H1 (cell line): ENCODE measurements at places on chromosomes 1 and 21.

DNA sequence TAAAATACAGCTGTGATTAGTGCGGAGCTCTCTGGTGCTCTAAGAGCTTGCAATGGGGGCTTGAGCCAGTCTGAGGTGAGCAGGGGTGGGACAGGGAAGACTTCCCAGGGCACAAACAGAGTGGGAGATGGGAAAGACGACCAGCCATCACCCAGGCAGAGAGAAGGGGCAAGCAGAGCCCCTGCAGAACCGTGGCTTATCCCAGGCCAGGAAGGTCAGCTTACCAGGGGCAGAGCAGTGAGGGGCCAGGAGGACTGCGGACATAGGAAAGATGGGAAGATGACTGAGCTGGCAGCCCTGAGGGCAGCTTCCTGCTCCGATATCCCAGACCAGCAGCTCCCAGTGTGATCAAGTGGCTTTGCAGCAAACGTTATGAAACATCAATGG, 55.4 kb upstream of the IFFO2 start:
- DNase-seq, result no peak

DNA sequence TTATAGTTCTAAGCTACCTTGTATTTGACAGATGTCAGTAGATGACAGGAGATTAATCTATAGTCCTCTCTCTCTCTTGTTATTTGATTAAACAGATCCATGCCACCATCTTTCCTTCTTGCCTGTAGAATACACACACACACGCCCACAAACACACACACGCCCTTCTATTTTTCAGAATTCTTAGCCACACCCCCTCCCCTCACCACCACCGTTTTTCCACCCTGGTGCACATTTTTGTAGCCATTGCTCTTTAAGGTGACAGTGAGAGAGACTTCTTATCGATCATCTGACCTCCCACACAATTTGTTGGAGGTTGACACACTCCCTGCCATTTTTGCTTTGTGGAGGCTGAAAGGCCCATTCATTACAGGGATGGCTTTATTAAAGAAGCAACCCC, 123.2 kb downstream of the NTNG1 start:
- DNase-seq, result no peak

- no peak for DNase-seq
Observed at GRCh38 chr21:21605521-21605920, 607.3 kb downstream of the NCAM2 start.

DNA sequence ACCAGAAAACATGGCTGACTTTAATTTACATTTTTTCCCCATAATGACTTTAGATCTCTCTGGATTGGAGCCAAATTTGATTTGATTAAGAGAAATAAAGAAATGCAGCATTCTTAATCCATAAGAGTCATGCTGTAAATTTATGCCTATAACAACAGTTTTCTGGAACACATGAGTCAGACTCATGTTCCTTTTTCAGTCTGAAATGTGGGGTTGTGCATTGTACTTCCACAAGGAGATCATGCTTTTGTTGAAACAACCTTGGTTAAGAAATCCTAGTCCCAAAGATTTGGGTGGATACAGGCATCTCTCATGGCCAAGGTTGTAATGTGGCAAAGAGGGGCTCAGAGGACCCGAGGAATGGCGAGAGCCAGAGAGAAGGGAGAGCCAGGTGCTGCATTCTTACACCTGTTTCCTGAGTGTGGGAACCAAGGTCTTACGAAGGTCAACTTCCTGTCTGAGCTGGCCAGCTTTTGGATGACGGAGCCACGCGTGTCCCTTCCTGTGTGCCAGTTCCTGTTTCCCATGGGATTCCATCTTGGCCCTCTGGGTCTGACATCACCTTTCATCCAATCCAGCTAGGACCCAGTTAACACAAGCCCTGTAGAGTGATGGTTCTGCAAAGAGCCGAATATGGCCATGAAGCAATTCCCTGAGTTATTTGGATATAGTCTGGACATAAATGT, 23.1 kb downstream of the CLDN14 start:
- no peak for DNase-seq

- peak; percentile 83 for DNase-seq
Observed at GRCh38 chr1:2311184-2312032, 79.9 kb downstream of the MORN1 start.

GRCh38 chr1:16017461-16018303, at the start of gene HSPB7:
Gene HSPB7 (minus strand): TSS chr1:16018043. CDS start chr1:16017963, 80 bp downstream.
- no peak for DNase-seq

- DNase-seq, result no peak
Observed at GRCh38 chr1:43101061-43101460, 71.0 kb downstream of the EBNA1BP2 start.

GRCh38 chr1:146036965-146037646, 15.6 kb upstream of the HJV start:
- DNase-seq, result no peak

DNA sequence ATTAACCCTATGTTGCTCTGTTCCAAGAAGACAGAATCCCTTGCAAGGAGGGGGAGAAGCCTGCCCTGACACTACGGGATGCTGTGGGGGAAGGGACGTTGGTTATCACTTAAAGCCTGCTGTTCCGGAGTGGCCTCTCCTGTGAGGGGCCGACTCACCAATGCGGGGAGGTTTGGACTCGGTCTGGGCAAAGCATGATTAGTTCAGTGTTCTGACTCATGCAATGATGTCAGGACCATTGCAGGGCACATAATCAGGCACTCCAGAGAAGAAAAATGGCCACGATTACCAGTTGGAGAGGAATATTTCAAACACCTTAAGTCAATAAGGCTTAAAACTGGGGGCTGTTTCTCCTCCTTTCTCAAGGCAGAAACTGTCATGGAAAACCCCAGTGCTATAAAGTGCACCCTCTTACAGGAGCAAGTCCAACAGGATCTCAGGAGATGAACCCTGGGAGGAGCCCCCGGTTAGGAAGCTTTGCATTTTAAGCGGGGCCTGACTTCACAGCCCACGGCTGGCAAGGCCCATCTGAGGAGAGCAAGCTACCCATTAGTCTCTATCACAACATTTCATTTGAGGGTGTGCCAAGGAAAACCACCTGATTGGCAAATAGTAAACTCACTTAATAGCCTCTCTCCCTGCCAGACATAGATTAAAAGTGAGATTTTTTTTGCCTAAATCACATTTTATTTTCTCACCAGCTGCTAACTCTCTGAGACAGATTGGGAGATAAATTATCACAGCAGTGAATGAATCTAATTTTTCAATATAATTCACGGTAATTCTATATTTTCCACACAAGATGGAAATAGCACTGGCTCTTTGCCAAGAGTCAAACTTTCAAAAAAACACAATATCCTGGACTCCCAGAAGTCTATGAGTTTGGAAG, 202.5 kb downstream of the C1orf94 start:
- peak; percentile 32 for DNase-seq

- DNase-seq, result no peak
Observed at GRCh38 chr1:179821524-179821923, 56.1 kb downstream of the TOR1AIP2 start.

- DNase-seq, result no peak
Observed at GRCh38 chr21:14260174-14260764, 44.3 kb downstream of the RBM11 start.

DNA sequence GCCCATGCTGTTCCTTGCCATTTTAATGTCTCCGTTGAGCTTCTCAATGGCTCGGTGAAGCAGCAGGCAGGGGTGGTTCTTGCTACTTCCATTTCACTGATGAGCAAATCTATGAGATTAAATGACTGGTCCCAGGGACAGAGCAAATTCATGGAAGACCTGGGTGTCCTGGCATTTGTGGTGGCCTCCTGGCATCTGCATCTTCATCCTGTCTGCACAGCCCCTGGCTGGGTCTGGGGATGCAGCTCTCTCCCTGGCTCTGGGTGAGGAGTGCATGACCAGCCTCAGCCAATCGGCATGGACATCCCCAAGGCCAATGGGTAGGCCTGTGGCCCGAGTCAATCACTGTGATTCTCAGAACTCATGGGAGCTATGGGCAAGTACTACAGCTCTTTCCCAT, 261.7 kb downstream of the KCNJ6 start:
- DNase-seq, result no peak

- DNase-seq, result no peak
Observed at GRCh38 chr1:59397139-59397858, 100.4 kb downstream of the FGGY start.

DNA sequence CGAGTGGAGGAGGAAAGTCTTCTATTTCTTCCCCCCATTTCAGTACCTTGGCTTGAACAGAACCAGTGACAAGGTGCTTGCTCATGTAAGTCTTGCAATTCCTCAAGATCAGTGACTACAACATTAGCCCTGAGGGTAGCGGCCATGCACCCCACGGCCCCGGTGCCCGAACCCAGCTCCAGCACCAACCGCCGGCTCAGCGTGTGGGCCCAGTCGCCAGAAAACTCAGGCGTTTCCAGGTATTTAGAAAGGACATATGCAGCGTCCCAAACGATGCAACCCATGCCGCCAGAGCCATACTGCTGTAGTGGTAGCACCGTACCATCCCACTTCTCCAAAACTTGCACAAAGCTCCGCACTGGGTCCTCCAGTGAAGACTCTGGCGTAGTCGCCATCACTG, 11.2 kb upstream of the MANEAL start:
- DNase-seq, result no peak

- DNase-seq, result no peak
Observed at GRCh38 chr21:41447356-41447755, 21.3 kb downstream of the MX1 start.

- peak; percentile 57 for DNase-seq
Observed at GRCh38 chr1:226912587-226913176, 27.4 kb upstream of the COQ8A start.

- no peak for DNase-seq
Observed at GRCh38 chr1:179588425-179589024, 3.1 kb upstream of the TDRD5 start.

- DNase-seq, result no peak
Observed at GRCh38 chr1:20792196-20792595, 5.1 kb upstream of the HP1BP3 start.

GRCh38 chr1:112528076-112528475, 19.3 kb downstream of the WNT2B start:
- DNase-seq, result no peak

- no peak for DNase-seq
Observed at GRCh38 chr1:210144736-210145135, 87.9 kb upstream of the SERTAD4 start.
